ENCODE measurements at places on chromosomes 4 and X.

GRCh38 chr4:22707390-22707789 lies 14.7 kb downstream of the GBA3 start:
- no peak for DNase-seq

- no peak for DNase-seq
Observed at GRCh38 chr4:163988865-163989264, 494.4 kb downstream of the TMA16 start.

- no peak for DNase-seq
Observed at GRCh38 chr4:138177278-138177968, 64.7 kb downstream of the SLC7A11 start.

DNA sequence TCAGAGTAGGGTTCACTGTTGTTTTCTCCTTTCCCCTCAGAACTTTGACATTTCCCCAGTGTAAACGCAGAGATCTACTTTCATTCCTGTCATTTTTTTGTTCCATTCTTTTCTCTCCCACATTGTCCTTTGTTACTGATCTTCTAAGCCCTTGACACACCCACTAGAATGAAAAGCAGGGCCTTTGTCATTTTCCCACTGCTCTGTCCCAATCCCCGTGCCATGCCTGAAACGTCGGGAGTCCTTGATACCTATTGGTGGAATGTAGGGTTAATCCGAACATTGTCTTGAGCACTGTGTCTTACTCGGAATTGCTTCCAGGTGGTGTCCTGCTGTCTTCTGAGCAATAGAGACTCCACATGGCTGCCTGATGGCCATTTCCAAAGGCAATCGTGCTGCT lies 887.1 kb upstream of the FRG1 start:
- DNase-seq, result no peak

DNA sequence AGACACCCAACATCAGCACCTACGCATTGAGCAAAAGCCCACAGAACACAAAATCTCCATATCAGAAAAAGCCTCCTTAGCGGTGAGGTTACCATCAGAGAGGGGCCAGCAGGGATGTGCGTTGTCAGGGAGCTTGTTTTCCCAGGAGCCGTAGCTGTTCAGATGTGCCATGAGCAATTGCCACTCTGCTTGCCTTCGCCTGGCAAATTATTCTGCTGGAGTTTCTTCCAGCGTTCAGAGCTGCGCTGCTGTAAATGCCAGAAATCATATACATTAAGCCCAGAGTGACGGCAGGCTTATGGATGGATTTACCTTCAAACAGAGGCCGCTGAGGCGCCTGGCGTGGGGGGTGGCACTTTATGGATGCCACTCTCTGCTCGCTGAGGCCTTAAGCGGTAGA lies 632.3 kb downstream of the BCOR start:
- no peak for DNase-seq

GRCh38 chr4:39714166-39714565 lies 16.2 kb downstream of the UBE2K start:
- no peak for DNase-seq

GRCh38 chr4:89915937-89916336 lies 21.3 kb downstream of the MMRN1 start:
- no peak for DNase-seq

GRCh38 chrX:130418740-130419139 lies 17.0 kb downstream of the RBMX2 start:
- DNase-seq, result no peak

DNA sequence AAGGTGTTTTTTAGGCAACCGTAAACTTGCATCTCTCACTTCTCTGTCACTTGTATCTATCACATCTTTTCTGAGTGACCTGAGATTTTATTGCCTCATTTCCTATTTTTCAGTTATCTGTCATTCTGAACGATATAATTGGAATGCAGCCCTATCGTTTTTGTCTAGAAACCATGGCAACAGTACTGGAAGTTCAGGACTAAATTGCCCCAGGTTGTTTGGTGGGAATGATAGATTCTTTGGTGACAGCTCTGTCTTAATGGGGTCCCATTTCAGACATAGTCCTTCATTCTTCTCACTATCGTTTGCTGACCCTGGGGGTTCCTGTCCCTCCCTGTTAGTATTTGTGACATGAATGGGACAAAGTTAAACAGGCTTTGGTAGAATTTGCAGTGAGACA lies 267.7 kb upstream of the GALNT7 start:
- no peak for DNase-seq

DNA sequence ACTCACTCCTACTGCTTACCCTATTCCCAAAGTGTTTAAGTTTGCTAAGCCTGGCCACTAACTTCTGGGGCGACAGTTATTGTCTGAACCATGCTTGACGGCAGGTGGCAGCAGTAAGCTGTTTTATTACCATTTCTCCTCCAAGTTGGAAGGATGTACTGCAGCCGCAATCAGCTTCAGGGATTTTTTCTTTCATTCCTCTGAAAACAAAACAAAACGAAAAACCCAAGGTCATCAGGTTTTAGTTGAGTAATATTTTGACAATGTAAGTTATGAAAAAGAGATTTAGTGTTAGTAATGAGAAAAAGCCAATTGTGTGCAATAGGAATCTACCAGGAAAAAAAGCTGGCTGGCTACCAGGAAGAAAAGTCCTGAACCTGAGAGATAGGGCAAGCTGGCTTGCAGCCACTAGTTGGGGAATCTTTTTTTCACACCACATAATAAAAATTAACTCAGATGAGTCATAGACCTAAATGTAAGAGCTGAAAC lies 13.2 kb upstream of the RAB9B start:
- no peak for DNase-seq

- no peak for DNase-seq
Observed at GRCh38 chrX:118216087-118216486, 99.5 kb upstream of the KLHL13 start.

GRCh38 chr4:108432418-108432817 lies 188.0 kb upstream of the RPL34 start:
- DNase-seq, result no peak

- DNase-seq, result no peak
Observed at GRCh38 chr4:113157086-113157857, 107.8 kb downstream of the ANK2 start.

DNA sequence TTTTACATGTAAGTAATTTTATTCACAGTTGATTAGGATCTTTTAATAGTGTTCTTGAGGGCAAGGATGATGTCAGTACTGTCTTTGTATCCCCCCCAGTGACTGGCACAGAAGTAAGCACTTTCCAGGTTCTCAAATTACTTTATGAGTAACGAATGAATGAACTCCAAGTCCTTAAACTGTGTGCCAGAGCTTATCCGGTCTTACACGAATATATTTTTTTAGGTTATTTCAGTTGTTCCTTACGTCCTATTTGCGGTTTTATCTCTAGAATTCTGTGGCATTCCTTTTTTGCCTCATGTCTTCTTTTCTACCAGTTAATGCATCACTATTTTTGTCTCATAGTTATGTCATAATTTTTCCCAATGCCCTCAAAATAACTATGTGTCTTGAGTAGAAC lies 106.9 kb upstream of the MID1IP1 start:
- DNase-seq, result no peak

DNA sequence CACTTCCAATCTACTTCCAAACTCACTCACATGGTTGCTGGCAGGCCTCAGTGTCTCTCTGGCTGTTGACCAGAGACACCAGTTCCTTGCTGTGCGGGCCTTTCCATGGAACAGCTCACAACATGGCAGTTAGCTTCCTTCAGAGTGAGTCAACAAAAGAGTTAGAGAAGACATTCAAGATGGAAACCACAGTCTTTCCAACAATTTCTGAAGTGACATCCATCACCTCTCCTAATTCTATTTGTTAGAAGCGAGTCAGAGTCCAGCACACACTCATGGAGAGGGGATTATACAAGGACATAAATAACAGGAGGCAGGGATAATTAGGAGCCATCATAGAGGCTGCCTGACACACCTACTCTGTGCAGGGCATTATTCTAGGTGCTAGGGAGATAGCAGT lies 62.5 kb upstream of the TMEM164 start:
- DNase-seq, result no peak

DNA sequence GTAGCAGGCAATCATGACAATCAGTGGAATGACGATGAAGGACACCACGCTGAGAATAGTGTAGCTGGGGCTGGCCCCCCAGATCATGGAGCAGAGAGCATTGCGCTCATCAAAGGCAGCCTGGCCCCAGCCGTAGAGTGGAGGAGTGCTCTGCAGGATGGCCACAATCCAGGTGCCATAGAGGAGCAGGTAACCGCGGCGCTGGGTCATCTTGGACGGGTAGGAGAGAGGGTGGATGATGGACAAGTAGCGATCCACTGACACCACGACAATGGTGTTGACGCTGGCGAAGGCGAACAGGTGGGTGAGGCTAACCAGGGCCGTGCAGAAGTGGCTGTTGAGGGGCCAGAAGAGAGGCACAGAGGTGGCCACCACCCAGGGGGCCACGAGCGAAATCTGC lies 2.8 kb downstream of the GPR101 start:
- no peak for DNase-seq

DNA sequence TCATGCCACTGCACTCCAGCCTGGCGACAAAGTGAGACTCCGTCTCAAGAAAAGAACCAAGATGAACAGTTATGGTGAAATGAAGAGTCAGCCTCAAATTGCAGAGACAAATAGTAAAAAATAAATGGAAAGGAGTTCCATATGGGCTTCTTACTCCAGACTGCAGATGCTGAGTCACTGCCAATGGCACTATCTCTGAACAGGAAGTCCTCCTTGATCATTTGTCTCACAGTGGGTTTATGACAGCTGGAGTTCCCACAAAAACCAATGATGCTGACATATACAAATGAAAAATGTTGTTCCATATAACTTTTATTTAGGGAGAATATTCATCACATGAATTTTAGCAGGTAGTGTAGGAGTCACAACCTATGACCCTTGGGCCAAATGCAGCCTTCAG lies 631.6 kb downstream of the PCDH18 start:
- DNase-seq, result no peak

DNA sequence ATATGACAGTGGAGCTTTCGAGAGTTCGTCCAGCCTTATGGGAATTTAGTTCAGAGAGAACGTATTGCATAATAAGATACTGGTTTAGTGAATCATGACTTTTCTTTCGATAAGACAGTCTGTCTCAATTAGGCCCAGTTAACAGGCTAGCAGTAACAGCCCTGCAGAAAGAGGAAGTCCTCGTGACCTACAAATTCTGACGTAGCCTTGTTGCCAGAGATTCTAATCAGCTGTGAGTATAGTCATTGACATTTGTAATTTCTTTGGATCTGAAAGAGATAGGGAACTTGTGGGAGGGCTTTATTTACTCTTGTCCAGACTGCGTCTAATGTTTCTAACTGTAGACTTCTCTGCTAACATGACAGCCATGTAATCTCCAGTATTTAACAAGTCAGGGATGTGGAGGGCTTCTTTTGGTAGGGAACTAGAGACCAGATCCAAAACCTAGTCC lies 15.8 kb downstream of the ART3 start:
- no peak for DNase-seq

DNA sequence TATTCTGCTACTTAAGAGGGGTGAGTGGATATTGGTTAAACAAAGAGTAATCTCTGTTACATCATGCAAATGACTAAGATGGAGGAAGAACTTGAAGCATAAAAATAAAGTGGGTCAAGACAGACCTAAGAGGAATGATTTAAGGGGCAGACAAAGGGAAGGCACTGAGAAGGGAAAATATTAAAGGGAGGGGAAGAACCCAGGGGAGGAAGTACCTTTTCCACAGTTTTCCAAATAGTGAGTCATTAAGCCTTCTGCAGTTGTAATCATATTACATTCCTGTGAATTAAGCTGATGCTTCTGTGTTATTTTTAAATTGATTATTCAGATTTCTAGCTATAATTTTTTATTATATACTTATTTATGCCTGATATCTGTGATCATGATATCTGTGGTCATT lies 253.3 kb downstream of the CENPC start:
- DNase-seq, result no peak

DNA sequence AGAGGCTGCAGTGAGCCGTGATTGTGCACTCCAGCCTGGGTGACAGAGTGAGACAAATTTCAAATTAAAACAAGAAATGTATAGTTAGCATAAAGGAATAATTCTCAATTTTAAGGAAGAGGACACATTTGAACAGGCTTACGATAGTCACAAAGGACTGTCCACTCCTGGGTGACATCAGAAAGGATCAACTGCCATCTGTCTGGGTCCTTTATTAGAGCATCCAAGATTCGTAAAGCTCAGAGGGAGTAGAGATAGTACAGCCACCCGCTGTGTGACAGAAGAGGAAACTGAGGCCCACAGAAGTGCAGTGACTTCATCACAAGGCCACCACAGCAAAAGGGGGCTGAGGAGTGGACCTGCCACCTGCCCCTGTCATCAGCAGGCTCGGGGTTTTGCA lies 149.3 kb upstream of the RBPJ start:
- DNase-seq, result no peak

GRCh38 chr4:161522031-161522430 lies 641.8 kb downstream of the FSTL5 start:
- DNase-seq, result no peak

GRCh38 chr4:76784237-76784636 lies 113.7 kb downstream of the SOWAHB start:
- no peak for DNase-seq

DNA sequence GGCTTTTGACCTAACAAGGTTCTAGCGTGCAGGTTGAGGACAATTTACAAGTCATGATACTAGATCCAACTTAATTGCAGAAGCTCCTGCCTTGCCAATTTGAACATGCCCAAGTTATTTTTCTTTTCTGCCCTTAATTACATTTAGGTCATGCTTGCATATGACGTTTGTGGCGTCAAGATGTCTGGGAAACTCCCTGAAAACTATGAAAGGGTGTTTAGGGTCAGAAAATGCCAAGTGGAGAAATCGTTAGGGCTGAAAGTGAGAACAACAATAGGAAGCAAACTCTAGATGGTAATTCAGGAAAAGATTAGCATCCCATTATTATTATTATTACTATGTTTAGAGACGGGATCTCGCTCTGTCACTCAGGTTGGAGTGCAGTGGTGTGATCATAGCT lies 38.2 kb upstream of the PLAC8 start:
- DNase-seq, result no peak

GRCh38 chr4:11497972-11498371 lies 69.3 kb upstream of the HS3ST1 start:
- no peak for DNase-seq

DNA sequence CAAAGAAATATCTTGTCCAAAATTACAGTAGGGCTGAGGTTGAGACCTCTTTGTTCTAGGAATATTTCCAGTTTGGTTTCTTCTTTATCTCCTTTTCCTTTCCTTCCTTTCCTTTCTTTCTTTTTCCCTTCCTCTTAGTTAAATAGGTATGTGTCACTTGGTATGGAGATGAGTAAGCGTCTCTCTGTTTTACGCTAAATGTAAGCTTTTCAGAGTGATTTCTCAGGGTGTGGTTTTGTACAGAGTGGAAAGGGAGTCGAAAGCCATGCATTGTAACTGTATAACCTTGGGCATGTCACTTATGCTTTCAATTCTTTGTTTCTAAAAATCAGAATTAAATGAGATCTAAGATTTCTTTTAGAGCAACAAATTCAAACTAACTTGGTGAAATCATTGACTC lies 54.8 kb downstream of the TLL1 start:
- DNase-seq, result no peak

- DNase-seq, result no peak
Observed at GRCh38 chr4:32661229-32661628, 1941.1 kb downstream of the PCDH7 start.

DNA sequence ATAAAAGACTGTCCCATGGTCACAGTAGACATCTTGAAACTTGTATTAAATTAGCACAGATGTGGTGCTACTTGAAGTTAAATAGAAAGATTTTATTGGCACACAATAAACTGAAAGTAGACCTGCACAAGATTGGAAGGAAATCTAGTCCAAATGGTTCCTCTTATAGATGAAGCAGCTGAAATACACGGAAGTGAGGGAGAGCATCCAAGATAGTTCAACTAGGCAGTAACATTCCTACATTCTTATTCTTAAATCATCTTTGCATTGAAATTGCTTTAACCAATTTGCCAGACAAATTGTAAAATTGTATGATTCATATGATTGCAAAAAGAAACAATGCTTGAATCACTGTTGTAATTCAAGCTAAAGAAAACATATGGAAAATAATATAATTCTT lies 87.6 kb upstream of the VCX3B start:
- no peak for DNase-seq
